Sciatic nerve (tissue), 2 donors: ENCODE measurements at places on chromosomes 11 and 22.

DNA sequence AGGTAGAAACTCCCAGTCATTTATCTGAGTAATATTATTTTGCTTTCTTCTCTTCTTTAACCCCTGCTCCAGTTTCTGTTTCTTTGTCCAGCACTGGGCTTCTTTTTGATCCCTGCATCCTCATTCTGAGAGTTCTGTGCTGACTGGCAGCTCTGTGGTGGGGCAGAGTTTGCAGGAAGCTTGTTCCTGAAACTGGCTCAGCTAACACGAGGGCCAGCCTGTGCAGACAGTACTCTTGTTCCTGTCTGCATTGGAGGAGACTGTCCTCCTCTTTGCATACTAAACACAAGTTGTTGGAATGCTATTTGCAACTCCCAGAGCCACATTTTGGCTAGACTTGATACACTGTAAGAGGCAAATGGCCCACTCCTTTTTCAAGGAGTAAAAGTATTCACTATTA, 93.1 kb upstream of the HORMAD2 start:
- DNase-seq: no peak

- DNase-seq: no peak
Measured at GRCh38 chr11:120122924-120123683, 14.8 kb downstream of the TRIM29 start.

- peak; percentile 76 for DNase-seq
Measured at GRCh38 chr11:71447791-71448256, 369 bp downstream of the DHCR7 start.

DNA sequence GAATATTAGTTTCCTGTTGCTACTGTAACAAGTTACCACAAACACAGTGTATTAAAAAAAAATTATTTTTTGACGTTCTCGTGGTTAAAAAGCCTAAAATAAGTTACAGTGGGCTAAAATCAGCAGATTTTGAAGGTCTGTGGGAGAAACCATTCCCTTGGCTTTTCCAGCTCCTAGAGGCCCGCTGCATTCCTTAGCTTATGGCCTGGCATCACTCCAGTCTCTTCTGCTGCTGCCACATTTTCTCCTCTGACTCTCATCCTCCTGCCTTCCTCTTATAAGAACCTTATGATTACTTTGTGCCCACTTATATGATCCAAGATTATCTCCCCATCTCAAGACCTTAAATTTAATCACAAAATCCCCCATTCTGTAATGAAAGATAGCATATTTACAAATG, 392.7 kb downstream of the GUCY1A2 start:
- no peak for DNase-seq

DNA sequence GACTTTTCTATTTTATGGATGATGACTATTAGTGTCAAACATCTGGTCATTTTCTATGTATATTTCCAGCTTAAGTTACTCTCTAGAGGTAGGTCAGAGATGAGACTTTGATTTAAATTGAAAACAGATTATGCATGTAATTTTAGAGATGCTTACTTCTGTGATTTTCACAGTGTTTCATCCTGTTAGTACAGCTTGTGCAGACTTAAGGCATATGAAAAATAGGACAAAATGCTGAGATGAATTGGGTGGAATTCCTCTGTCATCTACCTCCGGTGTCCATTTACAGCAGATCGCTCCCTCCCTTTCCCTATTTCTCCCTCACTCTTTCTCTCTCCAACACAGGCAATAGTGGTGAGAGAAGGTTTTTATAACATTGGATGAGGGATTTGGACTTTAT, 14.1 kb downstream of the JAM3 start:
- no peak for DNase-seq

DNA sequence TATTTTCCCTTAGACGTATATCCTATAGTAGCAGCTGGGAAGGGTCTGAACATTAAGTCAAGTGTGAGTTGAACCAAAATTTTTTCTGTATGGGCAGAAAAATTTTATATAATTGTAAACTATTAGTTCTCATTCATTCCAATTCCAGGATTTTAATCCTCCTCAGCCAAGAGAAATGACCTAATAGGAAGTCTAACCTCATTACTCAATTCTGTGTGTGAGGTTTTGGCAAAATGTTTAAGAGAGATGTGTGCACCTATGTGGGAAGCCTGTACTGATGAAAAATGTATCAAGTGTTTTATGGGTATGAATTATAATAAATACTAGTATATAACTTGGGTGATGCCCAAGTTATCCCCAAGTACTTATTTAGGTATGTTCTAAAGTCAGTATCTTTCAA, 311.6 kb upstream of the PITPNB start:
- DNase-seq: no peak

- no peak for DNase-seq
Measured at GRCh38 chr22:42937164-42937843, 77.6 kb downstream of the PACSIN2 start.

GRCh38 chr11:70040452-70040851, 37.7 kb upstream of the ANO1 start:
- no peak for DNase-seq

DNA sequence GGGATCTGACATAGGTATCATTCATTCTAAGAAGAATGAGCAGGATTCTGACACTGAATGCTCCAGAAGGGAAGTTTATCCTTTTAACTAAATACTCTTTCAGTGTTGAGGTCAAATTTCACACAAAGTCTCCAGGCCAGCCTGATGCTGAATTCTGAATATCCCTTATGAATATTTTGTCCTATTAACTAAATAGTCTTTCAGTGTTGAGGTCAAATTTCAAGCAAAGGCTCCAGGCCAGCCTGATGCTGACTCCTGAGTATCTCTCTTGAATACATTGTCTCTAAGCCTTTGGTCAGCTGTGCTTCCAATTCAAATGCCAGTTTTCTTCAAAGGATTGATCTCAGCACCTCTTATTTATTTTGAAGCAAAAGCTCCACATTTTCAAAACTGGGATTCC, 676.8 kb downstream of the NTM start:
- DNase-seq: no peak

- no peak for DNase-seq
Measured at GRCh38 chr11:77401486-77402217, 72.2 kb downstream of the PAK1 start.

GRCh38 chr22:23122216-23122957, 19.4 kb downstream of the RSPH14 start:
- DNase-seq: no peak

DNA sequence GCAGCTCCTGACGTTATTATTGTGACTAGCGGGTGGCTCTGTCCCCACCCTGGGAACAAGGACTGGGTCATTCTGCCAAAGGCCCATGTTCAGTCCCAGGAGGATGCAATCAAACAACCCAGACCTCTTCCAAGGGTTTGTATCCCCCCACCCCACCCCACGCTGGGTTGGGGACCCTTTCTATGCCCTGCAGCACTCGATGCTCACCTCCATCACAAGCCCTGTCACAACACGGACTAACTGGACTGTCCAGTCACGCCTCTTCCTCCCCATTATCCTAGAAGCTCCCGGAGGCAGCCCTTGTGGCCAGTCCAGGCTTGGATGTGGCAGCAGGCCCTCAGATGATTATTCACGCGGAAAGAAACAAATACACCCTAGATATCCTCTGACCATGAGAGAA, 3.7 kb downstream of the SHANK2 start:
- DNase-seq: no peak

DNA sequence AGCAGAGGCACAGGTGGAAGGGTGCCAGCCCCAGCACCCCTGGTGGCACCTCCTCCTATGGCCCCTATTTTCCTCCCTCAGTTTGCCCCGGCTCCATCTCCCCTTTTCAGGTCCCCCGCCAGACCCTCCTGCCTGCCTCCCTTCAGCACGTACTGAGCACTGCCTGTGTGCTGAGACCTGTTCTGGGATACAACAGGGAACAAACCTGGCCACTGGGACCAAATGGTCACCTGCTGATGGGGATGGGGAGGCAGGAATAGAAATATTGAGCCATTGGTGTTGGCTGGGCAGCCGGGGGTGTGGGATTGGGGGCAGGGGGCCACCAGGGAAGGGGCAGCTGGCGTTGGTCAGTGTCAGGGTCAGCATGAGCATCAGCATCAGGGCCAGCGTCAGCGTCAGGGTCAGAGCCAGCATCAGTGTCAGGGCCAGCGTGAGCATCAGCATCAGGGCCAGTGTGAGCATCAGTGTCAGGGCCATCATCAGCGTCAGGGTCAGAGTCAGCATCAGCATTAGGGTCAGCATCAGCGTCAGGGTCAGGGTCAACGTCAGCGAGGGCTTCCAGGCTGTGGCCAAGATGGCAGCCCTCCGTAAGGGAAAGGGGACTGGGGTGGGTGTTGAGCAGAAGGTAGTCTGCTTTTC, 7.5 kb downstream of the ZNF74 start:
- no peak for DNase-seq

- no peak for DNase-seq
Measured at GRCh38 chr11:44862558-44863101, 88.1 kb downstream of the TP53I11 start.

GRCh38 chr11:42657169-42657568, 654.6 kb upstream of the API5 start:
- DNase-seq: no peak

DNA sequence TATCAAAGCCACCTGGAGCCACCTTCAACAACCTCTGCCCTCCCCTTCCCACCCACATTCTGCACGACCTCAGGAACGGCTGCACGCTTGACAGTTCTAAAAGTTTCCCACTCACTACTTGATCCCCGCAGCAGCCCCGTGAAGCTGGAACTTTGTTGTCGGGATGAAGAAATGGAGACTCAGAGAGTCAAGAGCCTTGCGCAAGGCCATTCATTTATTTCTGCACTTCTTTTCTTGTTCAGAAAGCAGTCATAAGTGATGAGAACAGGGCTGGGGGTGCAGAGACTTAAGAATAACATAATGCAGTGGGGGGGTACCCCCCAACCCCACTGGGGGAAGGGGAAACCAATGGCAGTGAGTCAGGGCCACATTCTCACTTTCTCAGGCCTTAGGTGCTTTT, 2.2 kb upstream of the ZFTA start:
- DNase-seq: no peak

- no peak for DNase-seq
Measured at GRCh38 chr11:116994195-116994594, 104.0 kb downstream of the SIK3 start.

GRCh38 chr11:73281796-73282660, 9.9 kb downstream of the P2RY6 start:
- DNase-seq: no peak

DNA sequence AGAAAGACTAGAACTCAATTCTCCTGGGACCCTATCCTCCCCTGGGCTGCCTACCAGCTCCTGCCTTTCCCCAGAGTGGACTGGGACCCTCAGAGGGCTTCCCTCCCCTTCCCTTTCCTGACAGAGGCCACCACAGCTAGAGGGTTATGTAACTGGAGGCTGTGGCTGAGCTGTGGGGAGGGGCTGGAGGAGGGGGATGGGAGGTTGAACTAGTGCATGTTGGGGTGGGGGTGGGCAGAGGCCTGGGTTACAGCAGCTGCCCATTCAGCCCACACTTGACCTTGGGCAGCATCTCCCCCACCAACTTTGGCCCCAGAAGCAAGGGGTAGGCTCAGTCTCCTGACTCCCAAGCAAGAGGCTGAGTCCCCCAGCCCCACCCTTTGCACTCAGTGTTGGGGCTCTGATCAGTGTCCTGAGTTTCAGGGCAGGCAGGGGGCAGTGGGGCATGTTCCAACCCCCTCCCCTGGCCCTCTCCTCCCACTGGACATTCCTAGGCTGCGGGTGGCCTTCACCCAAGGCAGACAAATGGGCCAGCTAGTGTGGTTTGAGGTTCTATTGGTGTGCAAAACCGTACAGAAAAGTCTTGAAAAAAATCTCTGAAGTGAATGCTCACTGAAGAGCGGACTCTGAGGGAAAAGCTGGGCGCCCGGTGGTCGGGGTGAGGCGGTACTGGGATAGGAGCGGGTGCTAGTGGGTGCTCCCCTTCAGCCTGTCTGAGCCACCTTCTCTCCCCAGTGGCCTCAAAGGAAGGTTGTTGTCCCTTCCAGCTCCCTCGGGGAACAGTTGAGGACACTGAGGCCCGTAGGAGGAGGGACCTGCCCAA, 3.8 kb downstream of the KCNC1 start:
- DNase-seq: peak; percentile 22

GRCh38 chr11:122156940-122157382, 40.9 kb upstream of the BLID start:
- no peak for DNase-seq

DNA sequence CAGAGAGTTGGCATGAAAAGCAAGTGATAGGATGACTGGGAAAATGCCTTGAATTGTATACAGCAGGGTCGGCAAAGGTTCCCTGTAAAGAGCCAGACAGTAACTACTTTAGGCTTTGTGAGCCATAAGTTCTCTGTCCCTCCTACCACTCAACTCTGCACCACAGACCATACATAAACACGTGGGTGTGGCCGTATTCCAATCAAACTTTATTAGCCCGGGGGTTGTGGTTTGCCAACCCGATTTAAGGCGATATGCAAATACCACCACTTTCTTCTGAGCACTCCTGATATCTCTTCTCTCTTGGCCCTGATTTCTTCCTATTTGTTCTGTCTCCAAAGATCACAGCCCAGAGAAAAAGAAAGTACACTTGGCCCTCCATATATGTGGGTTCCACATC, 87.5 kb downstream of the MN1 start:
- DNase-seq: no peak

- DNase-seq: no peak
Measured at GRCh38 chr22:26669060-26669481, 11.7 kb downstream of the MIAT start.

DNA sequence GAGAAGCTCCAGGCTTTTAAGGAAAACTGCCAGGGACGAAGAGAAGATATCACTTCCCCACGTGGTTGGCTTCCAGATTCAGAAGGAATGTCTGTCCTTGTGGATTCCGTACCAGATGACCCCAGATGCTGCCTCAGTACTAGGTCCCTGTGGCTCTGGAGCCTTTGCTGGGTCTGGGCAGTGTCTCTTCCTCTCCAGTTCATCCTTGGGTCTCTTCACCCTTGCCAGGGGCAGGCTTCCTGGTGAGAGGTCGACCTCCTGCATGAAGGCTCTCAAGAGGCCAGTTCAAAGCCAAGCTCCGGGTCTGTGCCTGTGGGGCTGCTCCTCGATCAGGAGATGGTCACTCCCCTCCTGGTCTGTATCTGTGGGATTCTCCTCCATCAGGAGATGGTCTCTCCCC, 74.7 kb upstream of the B3GAT1 start:
- peak; percentile 45 for DNase-seq

- no peak for DNase-seq
Measured at GRCh38 chr11:46381819-46382645, 563 bp downstream of the MDK start.

GRCh38 chr11:70129051-70129592, 51.0 kb downstream of the ANO1 start:
- DNase-seq: no peak

- DNase-seq: no peak
Measured at GRCh38 chr11:115674176-115674936, 170.1 kb upstream of the CADM1 start.

DNA sequence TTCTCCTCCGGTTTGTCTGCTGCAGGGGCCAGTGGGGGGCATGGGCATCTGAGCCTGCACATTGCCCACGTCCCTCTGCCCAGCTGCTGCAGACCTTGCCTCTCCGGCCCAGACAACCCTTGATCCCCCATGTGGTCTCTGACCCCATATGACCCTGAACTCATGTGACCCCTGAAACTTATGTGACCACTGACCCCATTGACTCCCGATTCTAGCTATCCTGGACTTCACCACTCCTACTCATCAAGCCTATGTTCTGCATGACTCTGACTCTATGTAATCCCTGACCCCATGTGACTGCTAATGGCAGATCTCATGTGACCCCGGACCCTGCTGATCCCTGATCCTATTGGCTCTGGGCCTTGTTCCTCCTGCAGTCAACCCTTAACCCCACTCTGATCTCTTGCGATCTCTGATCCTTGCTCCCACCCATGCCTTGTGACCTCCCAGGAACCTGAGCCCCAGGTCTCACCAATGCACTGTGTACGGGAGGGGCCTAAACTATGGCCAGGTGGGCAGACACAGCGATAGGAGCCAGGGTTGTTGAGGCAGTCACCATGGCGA, 5.7 kb downstream of the LTBP3 start:
- no peak for DNase-seq

- no peak for DNase-seq
Measured at GRCh38 chr22:42317008-42317407, 46.6 kb upstream of the TCF20 start.
